ENCODE measurements at places on chromosomes 6 and 20. TPM values are rescaled to one million over a fixed set of nuclear protein-coding genes. Genes with fewer than 3 reads are reported as not detected.

GRCh38 chr20:57079031-57080005 is 187.1 kb downstream of the BMP7 start:
- H3K4me1 ChIP-seq, result no peaks in the 10 kb centered on the region
- no peak for DNase-seq
- no peak overlapping the region for H3K4me3 ChIP-seq
- no peak overlapping the region for H3K27ac ChIP-seq
- H3K36me3 ChIP-seq, result no peaks in the 10 kb centered on the region

GRCh38 chr6:16982807-16983206 is 119.0 kb upstream of the STMND1 start:
- H3K27me3 ChIP-seq, result no peaks in the 10 kb centered on the region
- H3K4me3 ChIP-seq, result no peak overlapping the region
- no peaks in the 10 kb centered on the region for H3K36me3 ChIP-seq

DNA sequence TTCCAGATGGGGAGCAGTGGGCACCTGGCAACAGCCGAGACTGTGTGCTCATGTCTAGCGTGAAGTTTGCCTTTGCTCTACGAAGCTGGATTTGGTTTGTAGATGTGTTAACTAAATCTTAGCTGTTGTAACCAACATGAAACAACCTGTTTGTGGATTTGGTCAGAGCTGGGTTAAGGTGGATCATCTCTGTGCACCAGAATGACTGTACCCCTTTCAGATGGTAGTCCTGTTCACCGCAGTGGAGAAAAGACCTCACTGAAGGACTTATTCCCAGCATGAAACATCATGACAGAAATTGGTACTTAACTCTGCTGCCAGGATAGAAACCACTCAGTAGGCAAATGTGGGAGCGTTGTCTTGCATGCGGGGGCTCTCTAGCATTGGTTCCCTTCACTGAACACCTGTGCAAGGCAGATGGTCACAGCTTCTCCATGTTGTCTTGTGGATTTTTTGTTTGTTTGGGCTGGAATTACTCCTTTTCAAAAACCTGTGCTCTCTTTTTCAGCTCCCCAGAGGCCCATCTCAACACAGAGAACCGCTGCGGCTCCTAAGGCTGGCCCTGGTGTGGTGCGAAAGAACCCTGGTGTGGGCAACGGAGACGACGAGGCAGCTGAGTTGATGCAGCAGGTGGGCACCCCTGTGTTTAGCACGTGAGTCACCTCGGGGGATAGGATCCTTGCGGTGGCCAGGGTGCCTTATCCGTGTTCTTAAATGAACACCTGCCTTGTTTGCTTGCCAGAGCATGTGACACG is 19.3 kb upstream of the EFCAB8 start:
- peaks cover 99% of the 10 kb centered on the region for H3K36me3 ChIP-seq
- no peaks in the 10 kb centered on the region for H3K27me3 ChIP-seq
- no peak overlapping the region for H3K27ac ChIP-seq
- H3K4me1 ChIP-seq, result peaks cover 11% of the 10 kb centered on the region
- H3K4me3 ChIP-seq, result no peak overlapping the region
- no peak for DNase-seq

DNA sequence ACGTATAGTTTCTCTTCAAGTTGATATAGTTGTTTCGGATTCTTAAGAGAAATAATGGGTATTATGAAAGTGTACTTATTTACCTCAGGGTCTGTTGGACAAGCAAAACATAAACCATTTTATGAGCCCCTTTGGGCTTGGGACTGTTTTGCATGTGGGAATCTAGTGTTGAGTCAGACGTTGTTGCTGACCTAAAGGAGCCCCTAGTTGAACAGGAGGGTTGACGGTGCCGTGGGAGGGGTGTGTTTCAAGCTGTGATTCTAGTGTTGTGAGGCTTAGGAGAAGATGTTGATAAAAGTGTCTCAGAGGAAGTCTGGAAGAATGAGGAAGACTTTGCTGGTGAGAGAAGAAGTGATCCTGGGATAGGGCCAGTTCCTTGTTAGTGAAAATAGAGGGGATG is 140.0 kb downstream of the ARID1B start:
- DNase-seq, result no peak
- H3K4me1 ChIP-seq, result peaks cover 21% of the 10 kb centered on the region
- no peak overlapping the region for H3K4me3 ChIP-seq
- no peaks in the 10 kb centered on the region for H3K27me3 ChIP-seq

- no peak for DNase-seq
- H3K27me3 ChIP-seq, result no peaks in the 10 kb centered on the region
These were observed 10.2 kb downstream of the UBE3D start for GRCh38 chr6:83055366-83055964.

TCP1 gene
- total RNA-seq, result 176 TPM

MOCS1 gene
- total RNA-seq, result 19.5 TPM

- H3K4me3 ChIP-seq, result no peak overlapping the region
- H3K36me3 ChIP-seq, result no peaks in the 10 kb centered on the region
- no peak for DNase-seq
- H3K4me1 ChIP-seq, result no peaks in the 10 kb centered on the region
- no peak overlapping the region for H3K27ac ChIP-seq
These were observed 2.6 kb upstream of the BPIFB4 start for GRCh38 chr20:33076662-33077372.

GRCh38 chr6:100176311-100176950 is 182.4 kb upstream of the MCHR2 start:
- peak overlapping the region; percentile 5 for H3K27ac ChIP-seq
- no peak for DNase-seq
- H3K4me3 ChIP-seq, result no peak overlapping the region
- no peaks in the 10 kb centered on the region for H3K27me3 ChIP-seq

- no peaks in the 10 kb centered on the region for H3K4me1 ChIP-seq
- H3K27me3 ChIP-seq, result no peaks in the 10 kb centered on the region
- H3K4me3 ChIP-seq, result no peak overlapping the region
- no peak for DNase-seq
- peak overlapping the region; percentile 59 for H3K27ac ChIP-seq
These were observed 503.1 kb downstream of the ADGRB3 start for GRCh38 chr6:69138148-69138547.

TMEM74B gene
- total RNA-seq, result 2.4 TPM

GJA1 gene
- 199 TPM for total RNA-seq

GRCh38 chr6:92791403-92791802 is 628.0 kb downstream of the EPHA7 start:
- no peak overlapping the region for H3K4me3 ChIP-seq
- no peaks in the 10 kb centered on the region for H3K36me3 ChIP-seq
- no peak overlapping the region for H3K27ac ChIP-seq
- H3K4me1 ChIP-seq, result no peaks in the 10 kb centered on the region

- H3K4me3 ChIP-seq, result no peak overlapping the region
- no peak for DNase-seq
- H3K4me1 ChIP-seq, result peaks cover 29% of the 10 kb centered on the region
- no peaks in the 10 kb centered on the region for H3K36me3 ChIP-seq
- no peak overlapping the region for H3K27ac ChIP-seq
These were observed 15.6 kb downstream of the ILRUN start for GRCh38 chr6:34680802-34681515.

- DNase-seq, result no peak
- H3K4me1 ChIP-seq, result no peaks in the 10 kb centered on the region
- no peaks in the 10 kb centered on the region for H3K27me3 ChIP-seq
- no peak overlapping the region for H3K27ac ChIP-seq
These were observed 227.9 kb downstream of the PREX1 start for GRCh38 chr20:48599748-48600469.

- DNase-seq, result no peak
- H3K4me3 ChIP-seq, result no peak overlapping the region
- no peaks in the 10 kb centered on the region for H3K27me3 ChIP-seq
- H3K4me1 ChIP-seq, result no peaks in the 10 kb centered on the region
These were observed 29.2 kb upstream of the PKHD1 start for GRCh38 chr6:52116605-52116948.

DNA sequence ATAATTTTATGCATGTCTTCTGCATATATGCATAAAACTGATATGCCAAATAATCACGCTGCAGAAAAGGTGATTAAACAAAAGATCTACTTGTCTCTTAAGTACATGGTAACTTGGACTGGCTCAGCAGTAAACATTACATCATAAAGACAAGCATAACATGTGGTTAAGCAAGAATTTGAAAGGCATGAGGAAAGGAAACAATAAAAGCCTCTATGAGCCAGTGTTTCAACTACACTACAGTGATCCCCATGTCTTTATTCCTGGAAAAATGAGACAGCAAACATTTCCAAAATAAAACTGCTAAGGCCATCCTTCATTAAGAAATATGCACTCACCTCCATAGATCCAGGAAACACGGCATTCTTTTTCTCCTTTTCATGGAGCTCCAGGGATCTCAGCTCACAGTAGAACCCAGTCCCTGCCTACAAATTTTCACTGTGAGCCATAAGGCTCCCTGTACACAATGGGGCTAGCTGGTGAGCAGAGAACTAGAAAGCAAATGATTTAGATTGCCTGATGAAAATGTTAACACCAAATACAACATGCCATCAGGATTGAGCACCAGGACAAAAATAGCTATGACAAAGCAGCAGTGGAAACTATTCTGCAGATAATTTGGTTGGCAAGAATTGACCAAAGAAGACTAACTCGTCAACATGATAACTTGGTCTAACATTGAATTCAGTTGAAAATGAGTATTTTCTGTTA is 156.1 kb downstream of the COL21A1 start:
- DNase-seq, result peak; percentile 21
- no peaks in the 10 kb centered on the region for H3K4me1 ChIP-seq
- no peaks in the 10 kb centered on the region for H3K27me3 ChIP-seq
- H3K4me3 ChIP-seq, result peak overlapping the region; percentile 34
- peak overlapping the region; percentile 86 for H3K27ac ChIP-seq
- H3K36me3 ChIP-seq, result no peaks in the 10 kb centered on the region

GRCh38 chr6:156262014-156262413 is 515.2 kb upstream of the ARID1B start:
- no peaks in the 10 kb centered on the region for H3K27me3 ChIP-seq
- DNase-seq, result no peak
- H3K4me3 ChIP-seq, result no peak overlapping the region
- H3K27ac ChIP-seq, result no peak overlapping the region

Measured in heart right ventricle (tissue), 16 donors.